Smooth muscle cell of the brain vasculature (primary cell): ENCODE measurements at places on chromosomes 4 and X.
A peak's percentile ranks its signal among the peaks of the same experiment; 100 is the strongest.

GRCh38 chr4:127829014-127829413 is 46.9 kb downstream of the HSPA4L start:
- DNase-seq, result no peak

GRCh38 chr4:1502976-1503375 is 96.7 kb upstream of the NKX1-1 start:
- DNase-seq, result no peak

DNA sequence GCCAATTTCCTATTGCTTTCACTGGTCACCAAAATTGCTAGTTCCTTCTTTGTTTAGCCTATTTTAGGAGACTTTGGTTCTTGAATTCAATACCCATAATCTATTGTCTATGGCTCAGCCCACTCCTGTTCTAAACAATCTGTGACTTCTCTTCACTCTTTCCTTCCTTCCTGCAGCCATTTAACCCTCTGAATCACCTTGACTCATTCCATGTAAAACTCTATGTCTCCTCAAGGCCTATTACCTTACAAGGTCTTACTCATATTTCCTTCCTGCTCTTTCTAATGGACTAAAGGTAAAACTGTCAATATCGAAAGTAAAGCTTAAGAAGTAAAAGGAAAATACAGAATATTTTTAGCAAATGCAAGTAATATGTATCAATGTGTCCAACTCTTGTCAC is 301.6 kb downstream of the ARHGAP24 start:
- no peak for DNase-seq

GRCh38 chr4:1183985-1184773 is 11.8 kb upstream of the SPON2 start:
- DNase-seq, result no peak

DNA sequence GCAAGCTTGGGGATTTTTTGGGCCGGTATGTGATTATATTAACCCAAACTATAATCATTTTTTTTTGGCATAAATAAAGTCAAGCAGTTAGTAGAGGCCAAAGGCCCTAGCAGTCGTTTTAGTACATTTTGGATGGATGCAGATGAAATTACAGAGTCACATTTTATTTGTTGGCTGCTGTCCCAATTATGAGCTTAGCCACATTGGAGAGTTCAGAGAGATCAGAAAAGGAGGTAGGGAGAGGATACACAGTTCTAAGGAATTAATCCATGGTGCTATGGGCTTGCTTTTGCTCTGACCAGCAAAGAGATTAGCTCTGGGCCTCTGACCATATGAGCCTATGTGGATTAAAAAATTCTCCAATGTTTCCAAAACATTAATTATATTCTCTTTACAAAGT is 395.1 kb downstream of the RAPGEF2 start:
- DNase-seq, result no peak

DNA sequence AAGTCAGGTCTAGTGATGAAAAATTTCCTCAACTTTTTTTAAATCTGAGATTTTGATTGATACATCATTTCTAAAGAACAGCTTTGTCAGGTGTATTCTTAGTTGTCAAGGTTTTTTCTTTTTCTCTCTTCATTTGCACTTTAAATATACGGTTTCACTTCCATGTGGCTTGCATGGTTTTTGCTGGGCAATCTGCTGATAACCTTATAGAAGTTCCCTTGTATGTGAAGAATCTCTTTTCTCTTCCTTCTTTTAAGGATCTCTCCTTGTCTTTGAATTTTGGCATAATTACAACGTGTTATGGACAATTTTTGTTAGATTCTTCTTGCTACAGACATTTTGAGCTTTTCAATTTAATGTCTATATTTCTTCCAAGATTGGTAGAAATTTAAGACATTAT is 76.4 kb downstream of the ZNF721 start:
- no peak for DNase-seq

DNA sequence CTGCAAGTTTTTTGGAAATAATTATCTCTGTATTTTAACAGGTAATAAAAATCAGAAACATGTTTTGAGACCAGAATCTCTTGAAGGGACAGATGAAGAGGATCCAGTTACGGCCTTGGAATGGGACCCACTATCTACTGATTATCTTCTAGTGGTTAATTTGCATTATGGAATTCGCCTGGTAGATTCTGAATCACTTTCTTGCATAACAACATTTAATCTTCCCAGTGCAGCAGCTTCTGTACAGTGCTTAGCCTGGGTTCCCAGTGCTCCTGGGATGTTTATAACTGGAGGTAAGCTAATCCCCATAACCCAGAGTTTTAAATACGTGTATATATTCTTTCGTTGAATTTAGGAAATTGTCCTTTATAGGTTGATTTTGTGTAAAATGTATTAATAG is 59.4 kb downstream of the WDR17 start:
- no peak for DNase-seq

- DNase-seq, result no peak
These were observed 126.1 kb downstream of the GPC3 start for GRCh38 chrX:133859336-133859735.

GRCh38 chrX:71144651-71145050 is at the start of gene NLGN3:
NLGN3 (plus strand) TSS chrX:71144841; CDS start chrX:71147750, 2,909 bp downstream.
- no peak for DNase-seq

DNA sequence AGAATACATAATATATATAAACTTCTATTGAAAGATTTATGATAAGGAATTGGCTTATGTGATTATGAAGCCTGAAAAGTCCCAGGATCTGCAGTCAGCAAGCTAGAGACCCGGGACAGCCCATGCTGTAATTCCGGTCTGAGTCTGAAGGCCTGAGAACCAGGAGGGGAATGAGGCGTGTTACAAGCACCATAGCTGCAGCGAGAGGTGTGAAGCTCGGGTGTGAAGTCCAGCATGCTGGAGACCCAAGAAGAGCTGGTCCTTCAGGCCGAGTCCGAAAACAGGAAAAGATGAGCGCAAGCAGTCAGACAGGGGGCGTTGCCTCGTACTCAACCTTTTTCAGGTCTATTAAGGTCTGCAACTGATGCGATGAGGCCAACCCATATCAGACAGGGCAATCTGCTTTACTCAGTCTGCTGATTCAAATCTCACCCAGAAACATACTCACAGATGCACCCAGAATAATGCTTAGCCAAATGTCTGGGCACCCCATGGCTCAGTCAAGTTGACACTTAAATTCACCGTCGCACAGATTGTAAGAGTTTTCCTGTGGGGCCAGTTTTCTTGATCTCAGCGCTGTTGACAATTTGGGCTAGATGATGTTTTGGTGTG is 40.4 kb downstream of the SMIM20 start:
- DNase-seq, result no peak

DNA sequence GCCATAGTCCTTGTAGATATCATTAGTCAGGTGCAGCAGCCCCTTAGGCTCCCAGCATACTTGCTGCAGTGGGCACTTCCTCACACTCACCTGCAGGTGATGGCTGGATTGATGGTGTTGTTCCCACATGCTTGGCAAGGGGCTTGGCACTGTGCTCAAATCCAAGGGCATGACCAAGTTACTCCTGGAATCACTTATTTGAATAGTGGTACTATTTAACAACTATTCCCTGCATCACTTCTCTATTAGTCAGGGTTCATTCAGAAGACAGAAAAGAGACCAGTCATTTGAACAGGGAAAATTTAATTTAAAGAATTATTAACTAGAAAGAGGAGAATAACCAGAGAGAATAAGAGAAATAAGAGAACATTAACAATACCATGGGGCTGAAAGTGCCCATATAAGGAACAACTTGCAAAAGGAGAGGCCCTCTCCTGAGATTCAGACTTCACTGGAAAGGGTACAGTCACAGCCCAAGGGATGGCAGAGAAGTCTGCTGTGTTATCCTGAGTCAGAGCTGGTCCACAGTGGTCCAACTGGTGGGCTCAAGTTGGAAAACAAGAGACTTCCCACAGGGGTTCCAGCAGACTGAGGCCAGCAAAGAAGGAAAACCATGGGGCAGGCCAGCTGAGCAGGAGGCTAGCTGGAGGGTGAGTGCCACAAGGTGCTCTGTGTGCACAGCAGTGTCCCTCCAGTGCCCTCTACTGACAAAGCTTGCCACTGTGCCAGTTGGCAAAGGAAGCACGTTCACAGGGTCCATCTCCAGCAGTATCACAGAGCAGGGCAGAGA is 9.8 kb downstream of the SPP1 start:
- no peak for DNase-seq

DNA sequence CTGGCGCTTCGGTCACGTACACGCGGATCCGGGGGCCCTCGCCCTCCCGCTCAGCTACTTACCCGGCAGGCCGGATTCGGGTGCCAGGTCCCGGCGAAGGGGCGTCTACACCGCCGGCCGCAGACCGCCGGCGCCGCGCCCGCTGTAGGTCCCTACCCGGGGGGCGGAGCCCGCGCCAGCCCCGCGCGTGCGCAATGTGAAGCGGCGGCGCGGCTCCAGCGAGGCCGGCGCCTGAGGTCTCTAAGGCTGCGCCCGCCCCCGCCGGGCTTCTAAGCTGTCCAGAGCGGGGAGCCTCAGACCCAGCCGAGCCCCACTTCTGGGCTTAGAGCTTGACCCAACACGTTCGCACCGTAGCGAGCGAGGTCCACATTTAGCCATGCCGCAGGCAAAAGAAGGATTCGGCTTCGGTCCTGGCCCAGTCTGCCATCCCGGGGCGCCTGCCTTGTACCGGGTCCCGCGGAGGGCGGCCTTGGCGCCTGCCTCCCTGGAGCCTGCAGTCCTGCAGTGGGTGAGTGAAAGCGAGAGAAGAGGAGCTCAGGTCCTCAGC is at the start of gene ZNF518B:
TSS of gene ZNF518B (minus strand) at position 172 of the 547 bp plus-strand sequence. CDS start 11,098 bp downstream, outside the sequence.
- DNase-seq, result no peak

- no peak for DNase-seq
These were observed 98.9 kb downstream of the ATXN3L start for GRCh38 chrX:13220916-13221315.

GRCh38 chrX:129653971-129654651 is 645 bp downstream of the APLN start:
- DNase-seq, result no peak

DNA sequence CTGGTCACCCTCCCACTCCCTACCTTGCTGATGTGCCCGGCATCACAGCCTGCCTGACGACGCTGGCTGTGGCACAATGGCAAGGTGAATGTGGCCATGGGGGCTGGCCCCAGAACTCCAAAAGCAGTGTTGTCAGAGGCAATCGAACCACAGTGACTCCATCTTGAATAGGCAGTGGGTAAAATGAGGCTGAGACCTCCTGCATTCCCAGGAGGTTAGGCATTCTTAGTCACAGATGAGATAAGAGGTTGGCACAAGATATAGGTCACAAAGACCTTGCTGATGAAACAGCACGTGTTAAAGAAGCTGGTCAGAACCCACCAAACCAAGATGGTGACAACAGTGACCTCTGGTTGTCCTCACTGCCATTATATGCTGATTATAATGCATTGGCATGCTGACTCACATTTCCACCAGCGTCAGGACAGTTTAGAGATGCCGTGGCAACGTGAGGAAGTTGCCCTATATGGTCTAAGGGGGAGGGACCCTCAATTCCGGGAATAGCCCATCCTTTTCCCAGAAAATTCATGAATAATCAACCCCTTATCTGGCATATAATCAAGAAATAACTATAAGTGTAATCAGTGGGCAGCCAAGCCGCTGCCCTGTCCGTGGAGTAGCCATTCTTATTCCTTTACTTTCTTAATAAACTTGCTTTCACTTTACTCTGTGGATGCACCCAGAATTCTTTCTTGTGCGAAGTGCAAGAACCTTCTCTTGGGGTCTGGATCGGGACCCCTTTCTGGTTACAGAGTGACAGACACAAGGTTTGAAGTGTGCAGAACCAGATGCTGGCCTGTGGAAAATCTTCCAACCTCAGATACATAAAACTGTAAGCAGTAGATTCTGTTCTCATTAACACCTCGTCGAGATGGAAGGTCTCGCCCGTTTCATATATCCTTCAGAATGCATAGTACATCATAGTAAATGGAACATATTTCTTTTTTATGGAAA is 26.8 kb upstream of the CLDN24 start:
- no peak for DNase-seq

GRCh38 chr4:183011213-183011907 is 87.7 kb upstream of the WWC2 start:
- no peak for DNase-seq

- DNase-seq, result peak; percentile 62
These were observed 71.7 kb upstream of the BCOR start for GRCh38 chrX:40169193-40170101.

DNA sequence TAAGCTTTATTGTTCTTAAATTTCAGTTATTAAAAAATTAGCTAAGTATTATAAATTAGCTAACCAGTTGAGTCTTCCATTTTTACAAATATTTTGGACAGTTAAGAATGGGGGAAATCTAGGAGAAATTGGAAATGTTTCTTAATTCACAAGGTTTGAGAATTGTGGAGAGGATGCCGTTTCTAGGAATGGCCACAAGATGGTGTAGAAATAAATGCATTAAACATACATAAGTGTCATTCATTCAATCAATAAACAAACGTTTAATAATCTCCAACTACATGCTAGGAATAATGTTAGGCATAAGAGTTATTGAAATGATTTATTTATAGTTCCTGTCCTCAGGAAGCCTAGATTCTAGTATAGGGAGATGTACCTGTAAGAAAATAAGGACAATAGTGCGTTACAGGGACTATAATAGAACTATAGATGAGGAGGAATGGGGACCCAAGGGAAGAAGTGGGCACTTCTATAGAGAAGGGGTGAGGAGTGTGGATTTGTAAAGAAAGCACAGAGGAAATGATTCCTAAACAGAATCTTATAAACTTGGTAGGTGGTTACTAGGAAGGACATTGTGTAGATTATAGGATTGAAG is 195.7 kb upstream of the ANK2 start:
- no peak for DNase-seq

DNA sequence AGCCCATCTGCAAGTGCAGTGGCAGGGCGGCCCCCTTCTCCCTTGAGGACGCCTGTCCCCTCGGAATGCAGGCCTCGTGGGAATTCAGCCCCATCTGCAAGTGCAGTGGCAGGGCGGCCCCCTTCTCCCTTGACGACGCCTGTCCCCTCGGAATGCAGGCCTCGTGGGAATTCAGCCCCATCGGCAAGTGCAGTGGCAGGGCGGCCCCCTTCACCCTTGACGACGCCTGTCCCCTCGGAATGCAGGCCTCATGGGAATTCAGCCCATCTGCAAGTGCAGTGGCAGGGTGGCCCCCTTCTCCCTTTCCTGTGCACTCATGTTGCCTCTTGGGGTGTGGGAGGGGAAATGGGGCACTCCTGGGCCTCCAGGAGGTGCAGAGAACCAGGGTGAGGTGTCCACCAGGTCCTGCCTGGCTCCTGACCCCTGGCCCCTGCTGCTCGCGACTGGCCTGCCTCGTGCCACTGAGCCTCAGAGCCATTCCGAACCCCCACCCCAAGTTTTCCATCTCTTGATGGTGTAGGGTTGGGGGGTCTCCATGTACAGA is 6.8 kb upstream of the SLC26A1 start:
- DNase-seq, result no peak

- no peak for DNase-seq
These were observed 159.0 kb downstream of the GASK1B start for GRCh38 chr4:158013858-158014257.

DNA sequence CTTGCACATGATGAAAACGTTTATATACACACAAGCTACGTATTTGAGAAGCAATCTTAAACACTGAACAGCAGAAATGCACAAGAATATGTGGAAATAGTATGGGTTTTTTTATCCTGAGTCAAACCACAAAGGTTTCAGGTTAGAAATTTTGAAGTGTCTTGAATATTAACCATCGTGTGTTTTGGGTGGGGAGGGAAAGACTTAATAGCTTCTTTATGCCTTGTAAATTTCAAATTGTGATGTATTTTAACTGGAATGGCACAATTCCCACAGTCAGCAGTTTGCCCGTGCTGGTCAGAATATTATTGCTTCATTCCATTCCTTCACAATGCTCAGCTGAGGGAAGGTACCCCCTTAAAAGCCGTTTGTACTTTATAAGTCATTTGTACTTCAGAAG is 67.4 kb upstream of the WDR1 start:
- no peak for DNase-seq
